ENCODE measurements at places on chromosomes 7 and 10.

- no peak for DNase-seq
Observed at GRCh38 chr10:116620423-116621400, at the start of gene PNLIPRP2. TSS of gene PNLIPRP2 (plus strand) at chr10:116620953.

DNA sequence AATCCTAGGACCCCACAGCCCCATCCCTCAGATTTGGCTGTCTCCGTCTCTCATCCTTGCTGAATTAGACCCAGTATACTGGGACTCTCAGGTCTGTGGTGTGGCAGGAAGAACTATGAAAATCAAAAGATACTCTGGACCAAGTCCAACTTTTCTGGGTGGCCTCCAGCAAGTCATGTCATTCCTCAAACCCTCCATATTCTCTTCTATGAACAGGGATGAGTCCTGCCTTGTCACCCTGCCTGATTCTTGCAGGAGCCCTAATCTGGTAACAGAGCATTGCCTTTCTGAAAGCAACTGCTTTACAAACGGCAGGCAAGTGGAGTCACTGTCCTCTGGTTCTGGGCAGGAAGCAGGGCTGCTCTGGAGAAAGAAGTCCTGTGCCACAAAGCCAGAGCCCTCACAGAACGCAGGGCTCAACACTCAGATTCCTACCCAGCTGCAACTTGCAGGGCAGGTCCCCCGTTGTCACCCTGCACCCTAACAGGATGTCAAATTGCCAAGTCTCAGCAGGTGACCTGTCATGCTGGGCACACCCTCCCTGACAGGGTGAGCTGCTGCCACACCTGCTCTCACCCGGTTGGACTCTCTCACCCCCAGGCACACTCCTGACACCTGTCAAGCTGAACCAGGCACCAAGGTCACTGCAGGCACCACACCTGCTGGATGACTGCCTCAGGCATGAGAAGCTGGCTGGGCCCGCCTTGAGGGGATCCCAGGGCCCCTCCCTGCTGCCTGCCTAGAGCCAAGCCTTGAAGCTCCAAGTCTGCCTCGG lies 227.7 kb downstream of the KCNMA1 start:
- DNase-seq, result no peak

GRCh38 chr7:96182424-96183158 lies 139.3 kb downstream of the SLC25A13 start:
- DNase-seq, result no peak

GRCh38 chr10:35928748-35929147 lies 286.7 kb upstream of the FZD8 start:
- no peak for DNase-seq

GRCh38 chr7:137685433-137686164 lies 161.2 kb downstream of the DGKI start:
- no peak for DNase-seq

DNA sequence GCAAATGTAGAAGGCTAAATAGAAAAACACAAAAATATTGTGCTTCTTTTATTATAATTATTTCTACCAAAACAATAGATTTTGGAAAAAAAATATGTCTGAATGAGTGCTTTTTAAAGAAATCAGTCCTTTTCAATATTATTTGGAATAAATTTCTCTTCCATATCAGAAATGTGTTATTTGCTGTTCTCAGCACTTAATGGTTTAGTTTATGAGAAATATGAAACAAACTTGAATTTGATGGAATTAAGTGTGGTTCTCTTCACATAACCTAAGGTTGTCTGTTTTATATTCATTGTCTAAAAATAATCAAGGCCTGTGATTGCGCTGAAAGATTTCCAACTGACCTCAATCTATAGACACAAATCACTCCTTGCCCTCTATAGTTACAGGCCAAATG lies 203.0 kb downstream of the COBL start:
- no peak for DNase-seq

DNA sequence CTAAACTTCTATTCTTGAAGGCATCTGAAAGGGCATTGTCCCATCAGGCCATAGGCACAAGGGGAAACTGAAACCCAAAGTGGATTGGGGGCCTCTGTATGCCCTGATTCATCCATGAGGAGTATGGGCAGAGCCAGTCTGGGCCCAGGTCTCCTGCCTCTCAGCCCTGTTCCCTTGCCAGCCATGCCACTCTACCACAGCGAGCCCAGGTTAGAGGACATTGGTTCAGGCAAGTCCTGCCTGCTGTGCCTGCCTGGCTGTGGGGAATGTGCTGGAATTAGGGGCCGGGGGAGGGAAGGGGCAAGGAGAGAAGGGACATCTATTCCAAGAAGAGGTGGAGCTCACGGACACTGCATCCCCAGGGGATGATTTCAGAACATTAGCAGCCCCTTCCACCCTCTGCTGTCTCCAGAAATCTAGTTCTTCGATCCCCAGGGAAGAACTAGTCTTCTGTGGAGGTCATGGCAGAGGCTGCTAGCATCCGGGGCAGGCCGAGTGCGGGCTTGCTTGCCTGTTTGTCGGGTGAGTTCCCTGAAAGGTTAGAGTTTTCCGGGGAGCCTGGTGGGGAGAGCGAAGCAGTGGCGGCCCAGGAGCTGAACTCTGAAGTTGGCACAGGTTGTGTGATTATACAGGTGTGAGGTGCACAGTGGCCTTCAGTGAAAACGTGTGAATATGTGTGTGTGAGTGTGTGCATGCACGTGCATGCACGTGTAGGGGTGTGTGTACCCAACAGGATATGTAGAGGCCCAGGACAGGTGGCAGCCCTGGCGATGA lies 37.8 kb downstream of the TBATA start:
- DNase-seq, result no peak

DNA sequence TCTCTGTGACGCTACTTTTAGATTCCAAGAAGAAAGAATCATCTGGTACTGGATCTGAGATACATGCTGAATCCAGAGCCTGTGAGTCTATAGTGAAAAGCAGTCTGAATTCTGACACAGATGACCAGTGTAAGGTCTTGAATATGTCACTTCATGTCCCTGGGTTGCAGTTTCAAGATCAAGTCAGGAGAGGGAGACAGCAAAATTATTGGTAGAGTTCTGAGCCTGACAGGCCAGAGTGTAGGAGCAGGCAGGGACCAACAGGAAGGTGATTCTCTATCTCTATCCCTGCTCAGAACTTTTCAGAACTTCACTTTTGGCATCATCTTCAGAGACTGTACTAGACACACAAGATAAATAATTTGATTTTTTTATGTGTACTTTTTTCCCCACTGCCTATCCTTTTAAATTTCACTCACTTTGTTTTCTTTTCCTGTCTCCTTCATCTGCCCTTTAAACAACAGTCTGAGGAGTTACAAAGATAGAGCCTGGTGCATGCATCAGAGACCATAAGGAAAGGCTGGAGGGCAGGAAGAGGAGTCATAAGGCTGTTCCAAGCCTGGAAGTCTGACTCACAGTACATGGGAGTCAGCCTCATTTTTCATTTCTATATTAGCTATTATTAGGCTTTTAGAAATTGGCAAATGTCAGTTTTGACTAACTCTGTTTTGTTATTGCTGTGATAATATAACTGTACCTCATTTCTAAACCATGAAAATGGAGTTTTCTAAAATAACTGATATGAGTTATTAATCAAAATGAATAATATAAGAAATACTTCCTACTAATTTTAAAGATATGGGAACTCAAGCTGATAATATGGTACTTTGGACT lies 120.2 kb upstream of the TMEM229A start:
- no peak for DNase-seq

DNA sequence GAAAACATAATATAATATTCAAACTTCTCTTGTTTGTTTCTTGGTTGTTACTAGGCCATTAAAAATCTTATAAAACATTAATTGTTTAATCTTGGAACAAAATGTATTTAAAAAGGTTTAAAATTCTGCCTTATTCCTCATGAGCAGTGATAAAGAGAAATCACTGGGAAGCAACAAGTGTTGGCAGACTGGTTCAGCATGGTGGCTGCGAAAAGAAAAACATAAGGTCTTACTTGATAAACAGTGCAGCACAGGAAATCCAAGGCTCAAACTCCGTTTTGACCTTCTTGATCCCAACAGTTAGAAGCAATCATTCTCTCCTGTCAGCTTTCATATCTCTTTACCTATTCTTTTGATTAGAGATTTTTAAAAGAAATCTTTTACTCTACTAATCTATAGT lies 530.8 kb downstream of the CNTNAP2 start:
- no peak for DNase-seq

- DNase-seq, result no peak
Observed at GRCh38 chr10:116163333-116164131, 109.5 kb downstream of the GFRA1 start.

GRCh38 chr7:90188281-90188680 lies 23.3 kb upstream of the STEAP2 start:
- DNase-seq, result no peak

GRCh38 chr7:70406186-70406949 lies 725.6 kb upstream of the GALNT17 start:
- DNase-seq, result no peak

- no peak for DNase-seq
Observed at GRCh38 chr10:42488416-42488815, 150.0 kb downstream of the ZNF33B start.

- no peak for DNase-seq
Observed at GRCh38 chr7:97015279-97015678, 9.4 kb downstream of the DLX5 start.

- no peak for DNase-seq
Observed at GRCh38 chr10:93584445-93584844, 16.6 kb downstream of the RBP4 start.

DNA sequence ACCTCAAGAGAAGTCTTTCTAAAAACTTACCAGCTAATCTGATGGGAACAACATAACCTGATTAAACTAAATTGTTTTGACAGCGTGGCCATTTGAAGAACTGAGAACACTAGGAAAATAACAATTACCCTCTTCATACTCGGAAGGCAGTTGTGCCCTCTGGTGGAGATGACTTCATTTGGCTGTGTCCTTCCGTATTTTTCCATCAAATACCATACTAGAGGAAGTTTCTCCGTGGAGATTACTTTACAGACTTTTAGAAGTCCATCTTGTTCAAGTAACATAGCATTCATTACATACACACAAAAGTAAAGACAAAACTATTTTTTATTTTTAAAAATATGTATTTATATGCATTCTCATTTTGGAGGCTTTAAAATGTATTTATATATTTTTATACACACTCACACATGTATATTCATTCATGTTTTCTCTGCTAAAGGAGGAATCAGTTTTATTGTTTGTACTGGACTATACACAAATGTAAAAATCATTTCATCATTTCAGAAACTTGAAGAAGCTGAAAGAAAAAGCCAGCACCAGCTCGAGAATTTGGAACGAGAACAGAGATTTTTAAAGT lies 25.2 kb downstream of the SMNDC1 start:
- DNase-seq, result peak; percentile 23

DNA sequence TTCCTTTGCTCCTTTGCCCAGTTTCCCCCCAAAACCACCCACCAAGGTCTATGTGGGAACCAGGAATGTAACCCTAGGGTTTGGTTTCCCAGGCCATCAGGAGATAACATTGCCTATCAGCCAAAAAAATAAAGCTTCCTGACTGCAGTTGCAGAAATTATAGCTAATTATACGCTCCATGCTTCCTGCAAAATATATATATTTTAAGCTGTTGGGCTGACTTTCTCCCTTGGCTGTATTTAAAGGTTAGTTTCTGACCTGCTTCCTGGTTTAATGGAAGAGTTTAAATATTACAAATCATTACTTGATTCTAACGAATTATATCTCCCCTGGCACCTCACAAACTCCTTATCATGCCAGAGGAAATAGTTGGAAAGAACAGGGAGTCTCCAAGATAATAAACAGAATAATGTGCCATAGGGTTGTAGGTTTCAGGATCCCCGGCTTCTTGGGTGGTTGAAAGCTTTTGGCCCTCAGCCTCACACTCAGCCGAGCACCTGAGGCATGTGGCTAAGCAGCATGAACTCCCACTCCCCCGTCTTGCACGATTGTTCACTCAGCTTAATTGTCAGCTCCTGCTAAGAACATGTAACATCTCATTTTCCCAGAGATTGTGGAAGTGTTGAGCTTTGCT lies 79.9 kb downstream of the FZD1 start:
- no peak for DNase-seq

- DNase-seq, result no peak
Observed at GRCh38 chr7:139567647-139568345, 44.3 kb downstream of the CLEC2L start.

DNA sequence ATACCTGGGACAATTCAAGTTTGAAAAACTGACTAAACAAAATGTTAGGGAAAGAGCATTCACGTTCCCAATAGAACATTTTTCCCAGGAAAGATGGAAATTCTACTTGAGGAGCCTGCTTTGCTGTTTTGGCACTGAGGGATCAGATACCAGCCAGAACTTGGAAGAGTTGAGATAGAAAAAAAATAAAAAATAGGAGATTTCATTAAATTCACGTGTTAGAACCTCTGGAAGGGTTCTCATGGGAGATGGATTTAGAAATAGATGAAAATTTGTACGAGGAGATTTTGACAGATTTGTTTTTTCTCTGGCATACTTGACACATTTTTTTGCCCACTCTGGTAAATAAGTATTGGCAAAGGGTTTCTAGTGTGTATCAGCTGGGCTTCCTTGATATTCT lies 63.7 kb downstream of the CELF2 start:
- no peak for DNase-seq

Data from activated T-cell treated with anti-CD3 and anti-CD28 coated beads for 1 hour (primary cell).